ENCODE measurements at places on chromosomes 4 and X.

- no peak for DNase-seq
Measured at GRCh38 chrX:11346121-11346682, 53.0 kb downstream of the AMELX start.

DNA sequence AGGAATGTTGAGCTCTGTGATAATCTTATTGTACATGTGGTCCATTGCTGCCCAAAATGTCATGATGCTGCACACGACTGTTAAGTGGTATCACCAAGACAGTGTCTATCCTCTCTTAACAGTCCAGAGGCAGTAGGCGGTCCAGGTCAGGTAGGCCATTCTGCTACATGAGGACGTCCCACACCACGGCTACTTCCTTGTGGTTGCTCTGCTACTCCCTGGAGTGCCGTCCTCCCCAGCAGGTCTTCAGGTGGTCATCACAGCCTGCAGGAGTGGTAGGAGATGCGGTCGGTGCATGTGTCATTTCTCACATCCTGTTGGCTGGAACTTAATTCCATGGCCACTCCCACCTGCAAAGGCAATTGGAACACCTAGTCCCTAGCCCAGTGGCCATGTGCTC is 11.5 kb upstream of the STK32B start:
- DNase-seq = no peak

GRCh38 chrX:133546441-133546840 is 131.2 kb upstream of the GPC4 start:
- DNase-seq = no peak

- DNase-seq = no peak
Measured at GRCh38 chr4:76723373-76723772, 174.6 kb downstream of the SOWAHB start.

GRCh38 chrX:16005917-16006316 is 117.4 kb upstream of the GRPR start:
- no peak for DNase-seq

DNA sequence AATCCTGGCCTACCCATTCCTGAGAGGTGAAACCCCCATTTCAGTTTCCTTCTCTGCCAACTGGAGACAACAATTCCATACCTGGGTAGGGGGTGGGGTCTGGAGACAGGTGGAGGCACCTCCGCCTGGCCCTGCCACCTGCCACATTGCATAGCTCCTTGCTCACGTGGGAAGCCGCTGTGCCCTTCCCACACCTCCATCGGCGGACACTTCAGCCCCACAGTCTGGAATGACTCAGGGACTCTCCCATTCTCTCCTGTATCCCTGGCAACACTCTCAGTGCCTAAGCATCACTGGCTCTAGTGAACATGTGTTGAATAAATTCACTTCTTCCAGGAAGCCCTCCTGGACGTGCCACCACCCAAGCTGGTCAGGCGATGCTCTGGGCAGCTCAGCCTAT is 21.7 kb downstream of the PPP2R2C start:
- DNase-seq = no peak

- peak; percentile 36 for DNase-seq
Measured at GRCh38 chr4:142596595-142596994, 249.5 kb downstream of the INPP4B start.

DNA sequence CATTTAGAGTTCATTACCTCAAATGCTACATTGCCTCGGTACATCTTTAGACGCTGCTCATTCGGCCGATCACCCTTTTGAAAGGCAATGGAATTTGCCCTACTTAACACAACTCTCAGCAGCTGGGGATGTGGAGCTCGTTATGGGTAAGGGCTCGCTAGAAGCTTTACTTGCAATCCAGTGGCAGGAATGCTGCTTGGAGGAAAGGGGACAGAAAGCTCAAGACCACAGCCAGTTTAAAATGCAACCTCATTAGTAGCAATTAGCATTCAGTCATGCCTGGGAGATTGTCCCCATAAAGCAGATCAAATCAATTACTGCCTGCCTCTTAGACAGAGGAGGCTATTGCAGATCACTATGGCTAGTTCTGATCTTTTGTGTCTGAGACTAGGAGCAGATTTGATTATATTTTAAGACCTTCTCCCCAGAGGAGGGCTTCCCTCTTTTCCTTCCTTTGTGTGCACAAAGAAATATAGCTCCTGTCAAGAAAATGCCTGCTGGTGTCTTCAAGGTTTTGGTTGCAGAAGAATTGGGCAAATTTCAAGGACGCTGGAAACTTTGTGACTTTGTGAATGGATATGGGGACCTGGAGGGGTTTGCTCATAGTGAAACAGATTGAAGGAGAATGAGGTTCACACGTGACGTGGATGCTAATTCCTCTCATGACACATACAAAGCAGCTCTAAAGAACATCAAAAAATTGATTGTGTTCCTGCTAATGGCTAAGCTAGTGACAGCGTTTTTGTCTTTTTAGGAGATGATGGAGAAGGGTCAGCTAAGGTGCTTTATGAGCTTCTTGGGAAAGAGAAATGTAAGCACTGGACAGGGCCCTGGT is 237.5 kb upstream of the GLRA2 start:
- DNase-seq = no peak

- DNase-seq = no peak
Measured at GRCh38 chrX:134478374-134478773, 18.4 kb downstream of the HPRT1 start.

- no peak for DNase-seq
Measured at GRCh38 chrX:123274796-123275195, 90.7 kb downstream of the GRIA3 start.

DNA sequence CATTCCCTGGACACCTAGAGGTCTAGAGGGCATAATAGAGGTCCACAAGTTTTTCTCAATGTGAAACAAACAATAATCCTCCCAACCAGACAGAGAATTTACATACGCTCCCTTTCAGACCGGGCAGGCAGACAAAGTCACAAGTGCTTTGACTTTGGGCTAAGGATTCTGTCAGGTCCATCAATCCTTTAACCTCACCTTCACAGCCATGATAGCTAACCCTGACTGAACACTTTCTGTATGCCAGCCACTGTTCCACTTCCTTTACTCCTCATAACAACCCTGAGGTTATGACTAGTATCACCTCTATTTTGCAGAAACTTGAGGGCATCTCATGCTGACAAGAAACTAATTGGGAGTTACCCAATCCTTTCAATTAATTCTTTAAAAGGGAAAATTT is 118.8 kb upstream of the AFF2 start:
- no peak for DNase-seq

DNA sequence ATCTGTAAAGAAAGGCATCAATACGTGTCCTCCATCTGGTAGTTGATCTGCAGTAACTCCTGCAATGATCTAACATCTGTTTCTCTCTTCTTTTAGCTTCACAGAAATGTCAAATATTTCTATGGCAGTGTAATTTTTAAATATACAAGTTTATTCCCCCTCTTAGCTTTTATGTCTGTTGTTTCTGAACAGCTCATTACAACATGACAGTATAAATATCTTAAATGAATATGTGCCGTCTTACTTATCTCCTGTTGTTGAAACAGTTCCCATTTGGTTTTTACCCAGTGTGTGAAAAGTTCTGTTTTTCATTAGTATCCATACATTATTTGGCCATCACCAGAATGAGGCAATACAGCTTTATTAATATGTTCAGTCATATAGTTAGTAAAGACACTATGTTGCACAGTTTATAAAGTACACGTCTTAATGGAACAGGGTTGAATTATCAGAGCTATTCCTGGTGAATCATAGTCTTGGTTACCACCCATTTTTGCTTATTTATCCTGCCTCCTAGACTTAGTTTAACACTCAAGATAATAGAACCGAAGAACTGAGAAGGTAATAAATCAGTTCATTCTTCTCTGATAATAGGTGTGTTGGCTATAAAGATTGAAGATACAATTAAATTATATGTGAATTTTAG is 321.6 kb downstream of the TENM3 start:
- no peak for DNase-seq

DNA sequence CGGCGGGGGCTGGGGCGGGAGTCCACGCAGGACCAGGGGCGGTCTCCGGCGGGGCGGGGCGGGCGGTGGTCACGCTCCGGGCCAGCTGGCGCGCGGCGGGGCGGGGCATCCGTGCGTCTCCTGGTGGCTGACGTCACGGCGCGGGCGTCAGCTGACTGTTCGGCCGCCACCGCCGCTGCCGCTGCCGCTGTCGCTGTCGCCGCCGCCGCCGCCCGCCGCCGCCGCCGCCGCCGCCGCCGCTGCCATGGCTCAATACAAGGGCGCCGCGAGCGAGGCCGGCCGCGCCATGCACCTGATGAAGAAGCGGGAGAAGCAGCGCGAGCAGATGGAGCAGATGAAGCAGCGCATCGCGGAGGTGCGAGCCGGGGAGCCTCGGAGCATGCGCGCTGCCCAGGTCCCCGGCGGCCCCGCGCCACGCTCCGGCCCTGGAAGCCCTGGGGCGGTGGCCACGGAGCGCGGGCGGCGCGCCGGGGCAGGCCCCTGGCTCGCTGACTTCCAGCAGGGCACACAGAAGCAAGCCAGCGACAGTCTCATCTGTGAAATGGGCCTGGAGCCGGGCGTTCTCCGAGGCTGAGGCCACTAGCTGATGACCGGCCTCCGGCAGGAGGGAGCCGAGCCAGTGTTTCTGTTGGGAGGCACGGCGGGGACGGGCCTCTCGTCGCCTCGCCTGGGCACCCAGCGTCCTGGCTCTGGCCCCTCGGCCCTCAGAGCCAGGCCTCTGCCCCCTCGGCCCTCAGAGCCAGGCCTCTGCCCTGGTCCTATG is at the start of gene FAM50A:
TSS of gene FAM50A (plus strand) at position 150 of the 763 bp plus-strand sequence. CDS start at position 245, 95 bp downstream.
- peak; percentile 84 for DNase-seq

- peak; percentile 75 for DNase-seq
Measured at GRCh38 chrX:48468693-48469691, 1.1 kb downstream of the SLC38A5 start.

- peak; percentile 40 for DNase-seq
Measured at GRCh38 chr4:113760094-113760794, 1.3 kb downstream of the CAMK2D start.

- no peak for DNase-seq
Measured at GRCh38 chr4:185792384-185793115, 19.4 kb downstream of the SORBS2 start.

DNA sequence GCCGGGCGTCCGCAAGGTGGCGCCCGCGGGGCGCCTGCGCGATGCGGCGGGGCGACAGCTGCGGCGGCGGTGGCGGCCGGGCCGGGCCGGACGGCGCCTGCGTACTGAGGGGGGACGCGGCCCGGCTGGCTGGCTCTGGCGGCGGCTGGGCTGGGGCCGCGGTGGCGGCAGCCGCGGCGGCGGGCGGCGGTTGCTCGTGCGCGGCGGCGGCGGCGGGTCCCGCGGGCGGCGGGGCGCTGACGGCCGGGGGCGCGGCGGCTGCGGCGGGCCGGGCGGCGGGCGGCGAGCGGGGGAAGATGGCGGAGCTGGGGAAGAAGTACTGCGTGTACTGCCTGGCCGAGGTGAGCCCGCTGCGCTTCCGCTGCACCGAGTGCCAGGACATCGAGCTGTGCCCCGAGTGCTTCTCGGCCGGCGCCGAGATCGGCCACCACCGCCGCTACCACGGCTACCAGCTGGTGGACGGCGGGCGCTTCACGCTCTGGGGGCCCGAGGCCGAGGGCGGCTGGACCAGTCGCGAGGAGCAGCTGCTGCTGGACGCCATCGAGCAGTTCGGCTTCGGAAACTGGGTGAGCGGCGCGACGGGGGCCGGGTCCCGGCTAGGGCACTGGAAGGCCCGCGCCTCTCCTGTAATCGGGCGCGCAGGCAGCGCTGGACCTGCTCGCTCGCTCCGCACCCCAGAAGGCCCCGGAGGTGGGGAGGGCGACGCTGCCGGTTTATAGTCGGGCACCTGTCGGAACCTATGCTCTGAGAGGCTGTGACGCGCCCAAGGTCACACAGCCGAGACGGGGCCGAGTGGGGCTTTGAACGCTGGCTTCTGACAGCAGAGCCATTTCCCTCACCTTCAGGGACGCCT is at the start of gene TADA2B:
TSS of gene TADA2B (plus strand) at position 89 of the 853 bp plus-strand sequence. CDS start at position 297, 208 bp downstream.
- DNase-seq = peak; percentile 47

DNA sequence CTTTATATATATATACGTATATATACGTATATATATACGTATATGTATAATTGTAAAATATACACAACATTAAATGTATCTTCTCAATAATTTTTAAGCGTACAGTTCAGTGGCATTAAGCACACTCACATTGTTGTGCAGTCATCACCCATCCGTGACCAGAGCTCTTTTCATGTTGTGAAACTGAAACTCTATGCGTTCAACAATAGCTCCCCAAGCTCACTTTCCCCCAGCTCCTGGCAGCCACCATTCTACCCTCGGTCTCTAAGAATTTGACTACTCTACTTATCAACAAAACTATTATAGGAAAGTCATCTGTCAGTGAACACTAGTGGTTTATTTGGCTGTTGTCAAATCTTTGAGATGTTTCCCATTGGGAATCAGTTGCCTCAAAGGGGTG is 621.8 kb upstream of the GALNT7 start:
- no peak for DNase-seq

GRCh38 chr4:111999801-112000200 is 145.5 kb upstream of the FAM241A start:
- no peak for DNase-seq

- no peak for DNase-seq
Measured at GRCh38 chr4:56512166-56512565, 6.6 kb downstream of the ARL9 start.

DNA sequence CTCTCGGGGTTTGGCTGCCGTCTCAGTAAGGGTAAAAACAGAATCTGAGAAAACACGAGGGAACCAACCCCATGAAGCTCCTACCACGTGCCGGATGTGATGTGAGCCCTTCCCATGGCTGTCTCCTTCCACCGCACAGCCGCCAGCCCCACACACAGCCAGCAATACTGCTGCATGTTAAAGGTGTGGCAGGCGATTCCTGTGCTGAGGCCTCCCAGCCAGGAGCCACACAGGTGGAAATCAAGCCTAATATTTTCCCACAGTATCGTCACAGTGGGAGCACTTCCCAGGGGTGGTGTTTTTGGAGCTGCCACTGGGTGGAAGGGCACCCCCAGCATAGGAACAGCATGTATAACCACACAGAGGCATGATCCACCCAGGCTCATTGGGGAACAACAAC is 77.5 kb downstream of the SLC2A9 start:
- DNase-seq = no peak

GRCh38 chr4:85784348-85784747 is 309.4 kb downstream of the ARHGAP24 start:
- DNase-seq = no peak

GRCh38 chrX:136209016-136209738 is 42.0 kb downstream of the MAP7D3 start:
- peak; percentile 41 for DNase-seq

GRCh38 chr4:177250056-177250696 is 59.5 kb upstream of the NEIL3 start:
- DNase-seq = peak; percentile 78

DNA sequence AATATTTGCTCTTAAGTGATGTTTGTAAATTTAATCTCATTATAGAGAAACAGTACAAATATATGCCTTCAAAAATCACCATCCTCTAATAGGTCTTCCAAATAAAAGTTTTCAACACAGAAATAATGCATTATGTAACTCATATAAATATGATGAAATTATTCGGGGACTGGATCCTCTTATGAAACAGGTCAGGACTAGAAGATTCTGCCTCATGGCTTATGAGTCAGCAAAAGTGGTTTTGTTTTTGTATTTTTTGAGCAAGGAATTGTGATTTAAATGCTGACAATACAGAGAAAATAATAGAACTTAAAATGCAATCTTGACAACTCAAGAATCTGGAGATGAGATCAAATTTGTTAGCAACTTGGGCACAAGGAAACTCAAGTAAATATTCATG is 179.7 kb upstream of the NDP start:
- no peak for DNase-seq

Data from WERI-Rb-1 (cell line).